ENCODE measurements at places on chromosomes 4 and X.

GRCh38 chr4:74039315-74039763 is 850 bp upstream of the CXCL3 start:
- no peak for DNase-seq

GRCh38 chrX:30597216-30598012 is 19.8 kb upstream of the TASL start:
- DNase-seq: no peak

GRCh38 chr4:63218856-63219255 is 1190.4 kb downstream of the TECRL start:
- DNase-seq: no peak

- DNase-seq: peak; percentile 19
Observed at GRCh38 chrX:111728096-111728495, 47.1 kb downstream of the ALG13 start.

GRCh38 chr4:94676970-94677369 is 80.8 kb upstream of the BMPR1B start:
- DNase-seq: peak; percentile 33

Measured in astrocyte of the spinal cord (primary cell).